ENCODE measurements at places on chromosomes 4 and X.

DNA sequence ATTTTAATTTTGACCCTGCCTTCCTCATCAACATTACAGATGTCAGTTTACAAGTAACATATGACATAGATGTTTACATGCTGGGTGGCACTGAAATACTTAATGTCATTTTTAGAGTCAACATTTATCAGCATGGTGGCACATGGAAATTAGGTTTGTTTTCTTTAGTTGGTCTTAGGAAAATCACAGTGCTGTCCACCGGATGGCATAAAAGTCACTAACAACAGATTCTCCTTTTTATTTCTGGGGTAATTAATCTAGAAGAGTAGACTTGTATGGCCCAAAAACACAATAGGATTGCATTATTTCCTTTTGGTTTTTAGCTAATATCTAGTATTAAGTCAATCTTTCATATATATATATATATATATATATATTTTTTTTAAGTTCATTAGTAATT is 88.6 kb upstream of the HHIP start:
- DNase-seq: no peak

DNA sequence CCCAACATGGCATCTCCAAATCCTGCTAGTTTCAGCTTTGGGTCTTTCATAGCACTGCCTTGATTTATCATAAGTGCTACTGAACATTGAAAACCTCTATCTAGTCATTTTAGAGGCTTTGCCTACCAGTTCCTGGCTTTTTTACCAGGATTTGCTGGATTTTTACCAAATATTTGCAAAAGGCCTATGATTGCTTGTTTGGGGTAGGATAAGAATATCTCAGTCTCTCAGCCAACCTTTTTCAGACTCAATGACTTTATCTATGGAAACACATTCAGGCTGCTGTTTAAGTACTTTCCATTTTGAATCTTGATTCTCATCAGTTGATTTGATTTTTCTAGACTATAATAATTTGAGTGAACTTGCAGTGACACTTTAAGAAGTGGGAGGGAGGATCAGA is 80.1 kb downstream of the NPFFR2 start:
- no peak for DNase-seq

DNA sequence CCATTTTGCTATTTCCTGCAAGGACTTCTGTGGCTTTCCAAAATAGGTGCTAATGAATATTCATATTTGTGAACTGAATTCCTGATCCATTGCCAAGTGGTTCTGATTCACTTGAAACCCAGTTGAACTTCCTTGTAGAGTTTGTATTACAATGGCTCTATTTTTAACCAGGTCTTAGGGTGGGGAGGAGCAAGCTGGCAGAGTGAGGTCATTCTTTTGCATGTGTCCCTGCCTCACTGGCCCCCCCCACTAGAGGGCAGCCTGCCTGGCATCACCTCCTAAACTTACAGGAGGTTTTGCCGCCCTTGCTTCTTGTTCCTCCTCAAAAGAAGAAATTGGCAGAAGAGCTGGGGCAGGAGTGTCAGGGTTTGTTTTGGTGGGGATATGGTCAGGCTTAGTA is 10.5 kb downstream of the PTTG2 start:
- DNase-seq: no peak

DNA sequence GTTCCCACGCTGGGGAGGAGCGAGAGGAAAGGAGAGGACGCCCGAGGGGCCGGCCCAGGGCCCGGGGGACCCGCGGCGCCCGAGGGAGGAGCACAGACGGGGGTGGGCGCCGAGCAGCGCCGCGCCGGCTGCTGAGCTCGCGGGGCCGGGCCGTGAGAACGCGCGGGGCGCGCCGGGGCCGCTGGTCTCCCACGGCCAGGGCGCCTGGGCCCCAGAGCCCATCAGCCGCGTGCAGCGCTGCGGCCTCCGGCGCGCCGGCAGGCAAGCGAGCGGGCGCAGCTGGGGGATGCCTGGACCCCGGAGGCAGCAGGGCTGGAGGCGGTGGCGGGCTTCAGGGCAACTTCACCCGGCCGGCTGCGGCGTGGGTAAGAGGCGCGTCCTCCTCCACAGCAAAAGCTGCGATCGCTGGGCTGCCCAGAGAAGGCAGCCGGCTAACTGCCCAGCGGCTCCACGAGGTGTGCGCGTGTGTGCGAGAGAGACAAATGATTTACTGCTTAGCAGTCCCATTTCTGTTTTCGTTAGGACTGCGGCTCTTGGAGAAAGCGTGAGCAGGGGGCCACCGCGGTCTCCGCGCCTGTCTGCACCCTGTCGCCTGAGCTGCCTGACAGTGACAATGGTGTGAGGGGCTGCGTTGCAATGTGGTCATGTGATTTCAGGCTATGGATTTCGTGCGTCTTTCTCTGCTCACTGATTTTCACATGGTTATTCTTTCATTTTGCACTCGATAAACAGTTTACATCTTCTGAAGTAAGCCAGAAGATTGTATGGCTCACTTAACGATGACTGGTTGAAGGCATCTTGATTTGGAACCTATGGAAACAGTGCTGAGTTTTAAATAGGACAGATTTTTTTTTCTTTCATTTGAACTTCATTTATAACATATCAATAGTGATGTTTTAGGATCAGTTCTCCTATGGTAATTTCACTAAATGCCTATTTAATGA is 1.2 kb downstream of the GUCY1A1 start:
- peak; percentile 47 for DNase-seq

DNA sequence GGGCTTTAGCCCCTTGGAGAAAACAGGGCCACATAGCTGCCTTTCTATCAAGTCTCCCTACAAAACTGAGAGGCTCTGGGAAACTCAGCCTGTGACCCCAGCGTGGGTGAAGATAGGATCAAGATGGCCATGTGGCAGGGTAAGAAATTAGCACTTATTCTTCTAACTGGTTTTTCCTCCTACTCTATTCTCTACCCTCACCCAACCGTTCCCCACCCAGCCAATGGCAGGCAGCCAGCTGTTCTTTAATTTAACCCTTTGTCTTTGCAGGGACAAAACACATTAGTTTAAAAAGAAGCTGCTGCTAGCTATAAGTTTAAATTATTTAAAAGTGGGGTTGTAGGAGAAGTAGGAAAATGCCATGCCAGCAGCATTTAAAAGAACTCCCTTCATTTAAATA is 2.8 kb downstream of the CLCN5 start:
- no peak for DNase-seq

- no peak for DNase-seq
Measured at GRCh38 chr4:56762484-56763250, 58.8 kb downstream of the SPINK2 start.

- DNase-seq: no peak
Measured at GRCh38 chr4:152959080-152959479, 23.0 kb downstream of the FHDC1 start.
